ENCODE measurements at places on chromosomes 16 and 17.

DNA sequence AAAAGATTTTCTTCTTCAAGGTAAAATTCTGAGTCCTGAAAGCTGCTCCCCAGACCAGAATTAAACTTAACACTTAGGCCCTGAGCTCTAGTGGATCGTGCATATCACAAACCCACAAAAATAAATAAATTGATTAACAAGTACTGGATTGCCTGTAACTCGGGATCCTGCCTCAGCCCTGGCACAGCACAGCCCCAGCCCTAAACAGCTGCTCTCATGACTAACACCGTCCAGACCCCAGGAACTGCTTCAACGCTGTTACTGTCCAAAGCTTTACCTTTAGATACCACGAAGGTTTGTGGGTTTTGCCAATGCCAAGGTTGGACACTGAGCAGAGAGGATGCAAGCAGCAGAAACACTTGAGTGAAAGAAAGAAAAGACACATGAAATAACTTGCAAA is 172.5 kb downstream of the COPRS start:
- DNase-seq = no peak

- DNase-seq = no peak
Observed at GRCh38 chr16:86432691-86433090, 77.6 kb upstream of the FOXF1 start.

- DNase-seq = no peak
Observed at GRCh38 chr17:32357615-32358014, 7.7 kb downstream of the ZNF207 start.

- no peak for DNase-seq
Observed at GRCh38 chr17:76720941-76721340, 5.5 kb downstream of the JMJD6 start.

DNA sequence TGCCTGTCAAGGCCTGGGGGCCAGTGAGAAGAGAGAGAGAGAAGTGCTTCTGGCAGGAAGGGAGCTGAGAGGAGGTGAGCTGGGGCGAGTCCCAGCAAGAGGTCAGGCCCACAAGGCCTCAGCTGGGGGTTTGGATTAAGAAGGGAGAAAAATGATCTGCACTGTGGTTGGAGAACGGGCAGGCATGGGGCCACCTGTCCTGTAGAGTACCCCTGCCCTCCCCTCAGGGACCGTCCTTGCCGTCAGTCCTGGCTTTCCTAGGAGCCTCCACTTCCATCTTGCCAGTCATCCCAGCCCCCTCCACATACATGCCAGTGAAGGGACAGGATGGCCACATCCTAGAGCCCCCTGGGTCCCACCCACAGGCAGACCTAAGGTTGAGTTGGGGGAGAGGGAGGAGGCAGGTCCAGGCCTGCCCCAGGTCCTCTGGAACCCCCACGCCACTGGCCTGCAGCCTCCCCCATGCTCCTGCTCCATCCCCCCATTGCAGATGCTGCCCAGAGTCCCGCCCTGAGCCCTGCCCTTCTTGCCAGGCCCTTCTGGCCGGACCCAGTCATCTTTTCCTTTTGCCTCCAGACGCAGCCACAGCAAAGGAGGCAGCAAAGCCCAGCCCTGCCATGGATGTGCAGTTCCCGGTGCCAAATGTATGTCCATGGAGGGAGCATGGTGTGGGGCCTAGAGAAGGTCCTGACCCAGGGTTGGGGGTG is 18.9 kb downstream of the KATNB1 start:
- no peak for DNase-seq

DNA sequence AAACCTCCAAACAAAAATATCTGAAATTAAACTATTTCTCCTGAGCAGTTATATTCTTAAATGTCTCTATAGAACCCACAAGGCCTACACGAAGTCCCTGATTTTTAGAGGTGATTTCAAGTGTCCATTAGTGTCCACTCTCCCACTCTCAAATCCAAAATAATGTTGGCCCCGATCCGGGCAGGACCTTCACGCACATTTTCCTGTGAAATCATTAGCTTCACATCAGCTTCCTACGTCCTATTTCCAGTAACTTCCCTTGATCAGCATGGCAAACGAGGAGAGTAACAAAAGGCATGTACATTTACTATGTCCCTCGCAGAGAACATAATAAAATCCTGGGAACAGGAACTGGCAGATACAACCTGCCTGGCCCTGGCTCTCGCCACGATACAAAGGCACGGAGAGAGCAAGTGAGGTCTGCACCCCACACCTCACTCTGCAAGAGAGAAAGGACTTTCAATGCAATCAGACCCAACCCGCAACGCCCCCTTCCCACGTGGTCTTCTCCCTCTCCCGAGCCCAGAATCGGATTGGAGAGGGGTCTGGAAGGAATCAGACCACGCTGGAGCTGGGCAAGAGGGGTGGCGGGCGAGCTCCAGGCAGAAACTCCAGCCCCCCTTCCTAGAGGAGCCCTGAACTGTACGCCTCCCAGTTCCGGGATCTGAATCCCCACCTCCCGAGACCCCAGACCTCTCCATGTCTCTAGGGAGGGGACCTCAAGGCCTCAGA is 17.5 kb upstream of the C17orf78 start:
- DNase-seq = peak; percentile 54

DNA sequence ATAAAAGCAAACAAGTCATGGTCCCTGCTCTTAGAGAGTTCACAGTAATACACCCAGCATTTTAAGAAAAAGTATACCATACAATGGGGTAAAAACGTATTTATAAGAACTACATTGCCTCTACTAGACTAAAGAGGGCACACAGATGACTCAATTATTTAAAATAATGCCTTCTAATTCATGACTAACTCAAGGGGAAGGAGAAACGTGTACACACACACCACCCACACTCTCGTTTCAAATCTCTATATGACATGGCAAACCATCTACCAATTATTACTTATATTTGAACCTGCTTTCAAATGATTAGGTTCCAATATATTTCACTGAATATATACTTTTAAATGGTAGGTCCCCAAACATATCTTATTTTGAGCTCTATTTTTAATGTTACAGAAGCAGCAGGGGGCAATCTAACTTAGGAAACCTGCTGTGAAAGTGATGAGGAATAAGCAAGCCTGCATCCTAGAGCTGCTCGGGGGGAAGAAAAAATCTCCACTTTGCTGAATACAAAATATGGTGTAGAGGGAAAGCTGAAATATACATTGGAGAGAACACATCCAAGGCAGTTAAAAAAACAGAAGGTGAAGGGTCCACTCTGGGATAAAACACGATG is 232.4 kb upstream of the PSMD7 start:
- DNase-seq = no peak

- no peak for DNase-seq
Observed at GRCh38 chr17:63035695-63036094, 69.7 kb downstream of the TANC2 start.

DNA sequence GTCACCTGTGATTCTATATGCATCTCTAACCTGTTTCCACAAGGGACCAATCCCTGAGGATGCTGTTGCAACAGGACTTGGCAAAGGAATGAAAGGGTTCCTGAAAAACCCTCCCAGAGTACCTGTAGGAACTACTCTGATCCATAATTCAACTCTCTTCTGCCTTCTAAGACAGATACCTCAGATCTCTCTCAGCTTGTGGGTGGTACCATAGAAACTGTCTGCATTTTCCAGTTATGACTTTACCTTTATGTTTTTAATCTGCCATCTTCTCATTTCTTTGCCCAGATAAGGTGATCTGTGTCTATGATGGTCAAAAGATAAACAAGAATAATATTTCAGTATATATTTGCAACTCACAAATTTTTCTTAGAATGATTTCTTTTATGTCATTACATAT is 65.1 kb downstream of the TMC6 start:
- no peak for DNase-seq

- DNase-seq = no peak
Observed at GRCh38 chr16:19375561-19376158, 42.0 kb upstream of the TMC5 start.

DNA sequence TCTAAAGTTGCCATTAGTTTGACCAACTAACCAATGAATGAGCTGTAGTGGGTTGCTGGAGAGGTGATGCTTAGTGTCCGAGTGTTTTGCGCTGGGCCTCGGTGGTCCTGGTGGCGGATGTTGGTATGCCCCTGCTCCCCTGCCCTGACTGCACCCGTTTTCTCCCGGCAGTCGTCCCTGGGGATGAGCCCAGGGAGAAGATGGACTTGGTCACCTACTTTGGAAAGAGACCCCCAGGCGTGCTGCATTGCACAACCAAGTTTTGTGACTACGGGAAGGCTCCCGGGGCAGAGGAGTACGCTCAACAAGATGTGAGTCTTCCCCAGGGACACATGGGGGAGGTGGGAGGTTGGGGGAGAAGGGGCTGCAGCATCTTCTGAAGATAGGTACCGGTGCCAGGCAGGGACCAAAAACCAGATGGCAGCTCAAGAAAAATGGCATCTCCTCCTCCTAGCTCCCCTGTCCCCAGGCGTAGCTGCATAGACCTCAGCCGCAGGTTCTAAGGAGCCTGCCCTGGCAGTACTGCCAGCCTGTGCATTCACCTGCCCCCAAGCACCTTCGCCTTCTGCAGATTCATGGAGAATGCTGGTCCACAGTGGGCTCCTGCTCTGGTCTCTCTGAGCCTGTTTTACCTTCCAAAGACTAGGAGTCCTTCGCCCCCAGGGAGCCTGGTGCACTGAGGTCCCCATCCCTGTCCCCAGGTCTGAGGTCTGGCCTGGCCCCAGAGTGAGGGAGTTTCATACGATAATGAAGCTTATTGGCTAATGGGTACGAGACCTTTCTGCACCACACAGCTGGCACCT is 5.3 kb downstream of the CNP start:
- no peak for DNase-seq

DNA sequence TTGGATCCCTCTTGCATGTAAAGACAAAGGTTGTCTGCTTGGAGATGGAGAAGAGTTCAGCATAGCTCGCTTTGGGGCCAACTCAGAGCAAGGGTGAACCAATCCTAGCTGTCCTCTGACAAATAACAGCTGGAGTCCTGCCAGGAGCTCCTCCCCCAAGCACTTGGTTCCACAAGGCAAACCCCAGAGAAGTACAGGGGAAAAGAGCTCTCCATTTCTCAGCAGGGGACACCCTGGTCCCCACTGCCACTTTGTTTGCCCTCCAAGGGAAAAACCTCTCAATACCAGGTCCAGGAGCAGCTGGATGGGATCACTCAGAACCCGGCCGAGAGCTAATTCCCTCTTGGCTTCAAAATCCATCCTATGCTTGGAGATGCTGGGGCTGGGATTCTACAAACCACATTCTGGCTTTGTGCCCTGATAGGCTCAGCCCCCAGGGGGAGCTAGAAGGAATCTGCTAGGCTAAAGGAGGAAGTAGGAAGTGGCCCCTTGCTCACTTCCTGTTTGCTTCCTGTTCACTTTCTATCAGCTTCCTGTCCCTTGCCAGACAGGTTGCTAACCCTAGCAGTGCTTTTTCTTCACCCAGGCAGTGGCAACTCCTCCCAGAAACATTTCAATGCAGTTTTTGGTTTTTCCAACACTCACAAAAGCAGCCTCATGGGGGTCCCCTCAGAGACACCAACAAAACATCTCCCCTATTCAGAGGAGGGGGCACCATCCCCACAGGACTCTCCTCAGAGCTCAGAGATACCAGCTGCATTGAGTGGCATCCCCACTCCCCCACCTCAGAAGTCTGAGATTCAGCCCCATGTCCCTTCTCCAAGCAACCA is 30.7 kb downstream of the CDRT4 start:
- DNase-seq = no peak

- no peak for DNase-seq
Observed at GRCh38 chr17:20315311-20315710, 152.0 kb downstream of the LGALS9B start.

GRCh38 chr17:77436058-77436442 is 295.3 kb downstream of the SEC14L1 start:
- DNase-seq = no peak

GRCh38 chr17:40548982-40549685 is 16.1 kb downstream of the CCR7 start:
- no peak for DNase-seq

- no peak for DNase-seq
Observed at GRCh38 chr17:58756246-58757161, 850 bp downstream of the PPM1E start.

DNA sequence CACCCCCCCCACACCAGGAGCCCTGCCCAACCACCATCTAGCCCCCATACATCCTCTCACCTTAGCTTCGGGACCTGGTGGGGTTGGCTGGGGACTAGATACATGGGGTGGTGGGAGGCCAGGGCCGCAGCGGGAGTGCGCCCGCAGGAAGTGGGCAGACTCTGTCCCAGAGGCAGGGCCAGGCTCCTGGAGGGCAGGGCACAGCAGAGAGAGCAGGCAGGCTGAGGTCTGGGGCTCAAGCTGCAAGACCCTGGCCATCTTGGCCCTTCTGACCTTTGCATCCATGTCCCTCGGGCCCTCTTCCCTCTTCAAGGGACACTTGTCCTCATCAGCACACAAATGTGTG is 2.7 kb downstream of the ENKD1 start:
- no peak for DNase-seq

- DNase-seq = no peak
Observed at GRCh38 chr17:50884439-50885311, 18.5 kb upstream of the TOB1 start.

DNA sequence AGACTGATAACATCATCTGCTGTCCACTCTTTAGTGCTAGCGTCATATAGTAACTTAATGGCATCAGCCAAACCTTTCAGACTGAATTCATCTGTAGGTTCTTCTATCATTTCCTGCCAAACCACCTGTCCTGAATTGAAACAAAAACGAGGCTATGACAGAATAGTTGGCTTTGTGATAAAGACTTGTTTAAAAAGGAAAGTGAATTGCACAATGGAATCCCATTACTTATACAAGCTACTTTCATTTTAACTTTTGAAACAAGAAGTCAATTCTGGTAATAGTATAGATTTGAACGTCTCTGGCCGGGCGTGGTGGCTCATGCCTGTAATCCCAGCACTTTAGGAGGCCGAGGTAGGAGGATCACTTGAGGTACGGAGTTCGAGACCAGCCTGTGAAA is 18.2 kb downstream of the LASP1NB start:
- no peak for DNase-seq

DNA sequence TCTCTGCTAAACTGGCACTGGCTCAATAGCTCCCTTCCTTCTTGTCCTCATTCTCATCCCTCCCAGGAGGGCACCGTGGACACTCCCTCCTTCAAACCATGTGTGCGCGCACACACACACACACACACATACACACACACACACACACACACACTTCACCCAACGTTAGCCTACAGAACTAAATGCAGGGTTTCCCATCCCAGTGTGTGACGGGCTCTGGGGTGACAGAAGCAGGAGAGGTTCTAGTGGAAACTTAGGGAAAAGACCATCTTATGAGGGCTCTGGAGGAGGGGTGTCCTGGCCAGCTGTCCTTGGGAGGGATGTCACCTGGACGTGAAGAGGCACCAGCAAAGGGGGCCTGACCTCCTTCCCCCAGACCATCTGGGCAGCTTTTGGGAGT is 19.7 kb downstream of the OSBPL7 start:
- DNase-seq = no peak

DNA sequence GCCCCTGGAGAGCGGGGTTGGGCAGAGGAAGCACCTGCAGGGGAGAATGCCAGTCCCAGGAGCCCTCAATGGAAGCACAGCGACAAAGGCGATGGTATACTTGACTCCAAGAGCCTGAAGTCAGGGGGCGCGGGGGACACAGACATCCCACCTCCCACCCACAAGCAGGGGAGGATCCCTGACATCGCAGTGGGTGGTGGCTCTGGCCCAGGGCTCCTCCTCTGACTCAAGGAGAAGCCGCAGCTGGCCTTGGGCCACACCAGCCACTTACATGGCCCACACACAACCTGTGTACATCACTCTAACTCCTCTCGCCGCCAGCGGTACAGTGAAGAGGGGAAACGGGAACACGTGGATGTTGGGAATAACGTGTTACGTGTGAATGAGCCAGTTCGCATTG is 44.3 kb downstream of the FZD2 start:
- DNase-seq = no peak

GRCh38 chr17:5686074-5686635 is 101.8 kb upstream of the NLRP1 start:
- DNase-seq = no peak

Data from T-helper 2 cell (primary cell).